ENCODE measurements at places on chromosomes 4 and X.

- DNase-seq: no peak
Observed at GRCh38 chr4:171534391-171534790, 278.8 kb upstream of the GALNTL6 start.

DNA sequence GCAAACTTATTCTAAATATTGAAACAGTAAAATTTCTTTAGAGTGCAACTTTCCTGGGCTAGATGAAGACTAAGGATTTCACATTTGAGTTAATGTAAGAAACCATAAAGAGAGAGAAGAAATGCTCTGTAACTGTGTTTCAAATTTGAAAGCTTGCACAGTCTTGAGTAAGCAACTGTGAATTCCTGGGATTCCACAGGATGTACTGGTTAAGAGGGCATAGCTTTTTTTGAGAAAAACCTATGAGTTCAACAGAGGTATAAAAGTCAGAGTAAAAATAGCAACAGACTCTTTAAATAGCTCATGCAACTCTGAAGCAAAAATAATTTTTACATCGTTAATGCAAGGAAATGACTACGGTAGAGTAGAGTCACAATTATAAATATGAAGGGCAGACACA lies 25.5 kb downstream of the ZNF330 start:
- no peak for DNase-seq

- no peak for DNase-seq
Observed at GRCh38 chrX:124764354-124764753, 418.0 kb downstream of the SH2D1A start.

DNA sequence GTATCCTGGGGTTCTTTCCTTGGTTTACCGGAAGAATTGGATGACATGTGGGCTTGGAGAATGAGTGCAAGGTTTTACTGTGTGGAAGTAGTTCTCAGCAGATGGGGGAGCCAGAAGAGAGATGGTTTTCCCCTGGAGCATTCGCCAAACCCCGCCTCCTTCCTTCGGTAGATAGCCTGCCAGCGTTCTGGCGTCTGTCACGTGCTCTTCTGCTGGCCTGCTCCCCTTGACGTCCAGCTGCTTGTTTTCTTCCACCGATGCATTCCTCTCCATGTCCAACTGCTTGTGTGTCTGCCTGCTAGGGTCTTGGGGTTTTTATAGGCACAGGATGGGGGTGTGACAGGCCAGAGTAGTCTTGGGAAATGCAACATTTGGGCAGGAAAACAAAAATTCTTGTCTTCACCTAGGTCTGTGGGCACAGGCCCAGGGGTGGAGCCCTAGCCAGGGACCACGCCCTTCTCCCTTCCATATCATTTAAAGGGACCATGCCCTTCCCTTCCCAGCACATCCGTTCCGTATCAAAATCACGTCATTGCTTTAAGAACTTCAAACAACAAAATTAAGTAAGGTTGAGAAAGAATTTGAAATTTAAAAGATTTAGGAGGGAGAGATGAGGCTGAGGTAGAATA lies 538.7 kb upstream of the SMIM31 start:
- no peak for DNase-seq

DNA sequence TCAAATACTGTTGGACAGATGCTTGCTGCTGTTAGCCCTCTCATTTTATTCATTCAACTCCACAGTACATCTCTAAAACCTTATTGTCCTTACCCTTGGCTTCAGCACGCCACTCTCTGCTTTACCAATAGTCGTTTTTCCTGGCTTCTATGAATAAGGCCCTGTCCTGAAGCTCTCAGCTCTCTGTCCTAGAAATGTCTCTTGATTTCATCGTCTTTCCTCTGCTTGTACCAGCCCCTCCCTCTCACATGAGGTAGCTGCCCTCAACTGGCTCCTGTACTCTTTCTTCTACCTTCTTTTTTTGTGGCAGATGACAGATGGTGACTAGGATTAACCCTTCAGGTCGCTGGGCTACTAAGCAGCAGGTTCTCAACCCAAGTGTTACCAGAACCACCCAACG lies 11.4 kb downstream of the ADGRA3 start:
- no peak for DNase-seq

- DNase-seq: no peak
Observed at GRCh38 chrX:3584415-3584996, 128.9 kb downstream of the PRKX start.

GRCh38 chr4:76965866-76966579 lies 16.5 kb downstream of the SEPTIN11 start:
- no peak for DNase-seq

GRCh38 chrX:18017411-18017810 lies 156.3 kb upstream of the RAI2 start:
- no peak for DNase-seq

- DNase-seq: no peak
Observed at GRCh38 chr4:128974136-128974581, 119.2 kb downstream of the SCLT1 start.

- DNase-seq: no peak
Observed at GRCh38 chr4:10353110-10353509, 104.1 kb downstream of the ZNF518B start.

DNA sequence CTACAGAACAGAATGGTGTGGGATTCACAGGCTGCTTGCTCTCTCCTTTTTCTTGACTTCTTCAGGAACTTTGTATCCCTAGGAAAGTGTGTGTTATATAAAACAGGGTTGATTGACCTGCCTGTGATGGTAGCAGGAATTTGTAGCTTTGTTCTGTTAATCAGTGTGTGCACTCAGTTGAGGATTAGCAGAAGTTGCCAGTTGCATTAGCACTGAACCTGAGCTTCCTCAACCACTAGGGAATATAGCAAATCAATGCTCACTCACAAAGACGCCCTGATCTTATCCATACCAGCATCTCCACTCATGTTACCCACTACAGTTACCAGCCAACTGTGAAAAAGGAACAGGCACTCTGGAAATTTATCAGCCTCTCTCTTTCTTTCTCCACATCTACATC lies 319.1 kb upstream of the EMCN start:
- no peak for DNase-seq

DNA sequence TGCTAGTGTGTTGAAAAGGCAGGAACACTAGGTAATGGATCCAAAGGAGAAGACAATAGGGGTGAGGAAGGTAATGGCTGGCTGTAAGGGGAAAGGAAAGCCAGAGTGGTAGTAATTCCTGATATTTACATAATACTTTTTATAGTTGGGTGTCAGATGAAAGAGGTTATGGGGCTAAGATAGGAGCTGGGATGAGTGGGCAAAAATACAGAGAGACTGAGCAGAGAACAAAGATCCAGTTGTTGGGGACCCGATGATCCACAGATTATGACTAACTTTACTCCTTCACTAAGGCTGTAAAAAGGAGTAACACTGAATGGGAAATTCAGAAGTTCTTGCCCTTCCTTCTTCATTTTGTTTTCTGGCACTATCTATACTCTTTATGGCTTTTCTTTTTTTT lies 138.2 kb downstream of the KLHL13 start:
- DNase-seq: no peak

GRCh38 chrX:31421441-31421840 lies 349.6 kb upstream of the FTHL17 start:
- no peak for DNase-seq

GRCh38 chr4:145545031-145545430 lies 63.4 kb downstream of the SMAD1 start:
- no peak for DNase-seq

DNA sequence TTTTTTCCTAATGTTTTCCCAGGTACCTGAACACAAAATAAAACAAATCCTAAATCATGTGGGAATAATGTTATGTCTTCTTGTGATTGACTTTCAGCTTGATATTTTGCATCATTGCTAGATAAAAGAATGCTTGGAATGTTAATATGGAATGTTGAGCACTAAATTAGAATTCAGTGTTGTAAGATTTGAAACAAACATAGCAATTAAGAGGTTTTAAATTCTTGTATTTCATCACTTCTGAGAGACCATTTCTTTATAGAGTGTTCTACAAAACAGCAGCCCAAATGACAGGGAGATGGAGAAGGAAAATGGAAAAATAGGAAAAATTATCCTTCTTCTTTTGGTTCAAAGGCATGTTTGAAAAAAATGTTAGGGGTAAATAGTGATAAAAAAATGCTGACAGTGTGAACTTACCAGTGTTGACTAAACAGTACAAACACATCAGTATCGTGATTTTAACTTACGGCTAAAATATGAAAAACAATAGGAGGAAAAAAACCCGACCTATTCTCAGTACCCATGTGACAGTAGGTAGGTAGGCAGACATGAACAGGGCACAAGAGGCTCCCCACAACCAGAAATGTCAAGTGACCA lies 102.6 kb upstream of the PDE5A start:
- no peak for DNase-seq

DNA sequence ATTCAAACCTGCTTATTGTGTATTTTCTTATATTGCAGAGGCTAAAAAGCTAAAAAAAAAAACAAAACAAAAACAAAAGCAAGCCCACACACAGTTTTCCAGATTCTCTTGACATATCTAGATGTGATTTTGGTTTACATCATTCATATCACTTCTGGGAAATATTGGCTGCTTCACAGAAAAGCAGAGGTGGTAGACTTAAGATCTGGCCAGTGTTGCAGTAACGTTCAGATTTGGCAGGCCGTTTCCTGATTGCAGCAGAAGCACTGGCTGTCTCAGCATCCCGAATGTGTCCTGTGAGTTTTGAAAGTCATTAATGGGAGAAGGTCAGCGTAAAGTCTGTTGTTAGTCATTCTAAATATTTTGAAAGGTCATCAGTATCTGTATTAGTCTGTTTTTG lies 2062.0 kb downstream of the ARAP2 start:
- DNase-seq: no peak

DNA sequence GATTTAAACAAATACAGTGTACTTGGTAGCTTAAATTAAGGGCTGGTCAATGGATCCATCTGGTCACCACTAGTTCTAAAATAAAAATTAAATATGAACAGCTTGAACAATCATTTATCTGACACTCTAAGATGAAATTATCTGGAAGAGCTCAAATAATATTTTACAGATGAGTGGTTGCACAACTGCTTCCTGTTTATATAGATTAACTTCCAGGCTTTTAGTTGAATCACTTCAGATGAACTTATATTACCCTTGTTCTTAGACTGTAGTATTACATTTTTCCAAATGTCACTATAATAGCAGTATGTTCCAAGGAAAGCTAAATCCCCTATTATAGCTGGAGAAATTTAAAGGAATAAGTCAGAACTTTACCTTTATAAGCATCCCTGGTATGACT lies 92.4 kb upstream of the SMIM10 start:
- DNase-seq: no peak

DNA sequence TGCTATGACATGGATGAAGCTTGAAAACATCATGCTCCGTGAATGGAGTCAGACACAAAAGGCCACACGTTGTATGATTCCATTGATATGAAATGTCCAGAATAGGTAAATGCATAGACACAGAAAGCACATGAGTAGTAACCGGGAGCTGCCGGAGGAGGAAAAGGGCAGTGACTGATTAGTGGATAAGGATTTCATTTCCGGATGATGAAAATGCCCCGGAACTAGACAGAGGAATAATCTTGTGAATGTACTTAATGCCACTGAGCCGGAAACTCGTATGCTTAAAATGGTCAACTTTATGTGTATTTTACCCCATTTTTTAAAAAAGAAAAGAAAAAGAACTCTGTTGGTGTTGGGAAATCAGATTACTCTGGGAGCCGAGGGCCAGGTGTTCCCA lies 112.7 kb upstream of the FAM9B start:
- no peak for DNase-seq

DNA sequence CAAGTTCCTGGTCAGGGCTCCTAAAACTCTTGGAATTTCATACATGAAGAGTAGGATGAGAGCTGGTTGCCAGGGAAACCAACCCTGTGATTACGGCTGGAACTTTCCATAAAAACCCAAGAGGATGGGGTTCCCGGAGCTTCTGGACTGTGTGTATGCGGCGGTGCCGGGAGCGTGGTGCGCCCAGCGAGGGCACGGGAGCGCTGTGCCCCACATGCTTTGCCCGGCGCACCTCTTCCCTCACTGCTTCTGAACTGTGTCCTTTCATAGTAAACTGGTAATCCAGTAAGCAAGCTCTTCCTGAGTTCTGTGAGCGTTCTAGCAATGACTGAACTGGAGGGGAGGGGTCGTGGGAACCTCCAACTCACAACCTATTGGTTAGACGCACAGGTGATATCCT lies 152.6 kb downstream of the AFAP1 start:
- DNase-seq: no peak

DNA sequence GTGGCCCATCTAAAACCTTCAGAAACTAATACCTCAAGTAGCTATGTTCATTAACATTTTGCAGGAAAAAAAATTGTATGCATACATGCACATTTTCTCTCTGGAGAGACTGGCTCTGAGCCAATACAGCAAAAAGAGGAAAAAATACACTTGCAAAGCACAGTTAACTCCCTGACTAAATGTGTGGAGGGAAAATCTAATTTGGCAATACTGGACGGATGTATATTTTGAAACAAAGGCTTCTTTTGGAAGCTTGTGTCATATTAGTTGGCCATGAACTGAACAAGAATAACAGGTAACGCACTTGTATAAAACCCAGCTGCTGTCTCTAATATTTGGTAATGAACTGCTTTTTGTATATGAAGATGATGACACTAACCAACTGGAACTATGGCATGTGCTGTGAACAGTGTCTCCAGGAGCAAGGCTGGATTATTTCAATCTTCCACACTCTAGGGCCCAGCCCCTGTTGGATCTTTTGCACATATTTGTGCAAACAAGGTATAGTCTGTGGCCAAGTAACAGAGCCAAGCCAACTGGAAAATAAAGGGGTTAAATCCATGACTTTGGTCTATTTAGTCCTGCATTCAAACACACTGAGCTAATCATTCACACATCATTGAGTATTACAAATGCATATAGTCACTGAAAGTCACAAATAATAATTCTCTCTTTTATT lies 67.9 kb upstream of the NRK start:
- DNase-seq: no peak

GRCh38 chrX:13761606-13762414 lies 27.3 kb downstream of the OFD1 start:
- DNase-seq: no peak

- DNase-seq: no peak
Observed at GRCh38 chr4:181863856-181864255, 379.3 kb upstream of the TENM3 start.

DNA sequence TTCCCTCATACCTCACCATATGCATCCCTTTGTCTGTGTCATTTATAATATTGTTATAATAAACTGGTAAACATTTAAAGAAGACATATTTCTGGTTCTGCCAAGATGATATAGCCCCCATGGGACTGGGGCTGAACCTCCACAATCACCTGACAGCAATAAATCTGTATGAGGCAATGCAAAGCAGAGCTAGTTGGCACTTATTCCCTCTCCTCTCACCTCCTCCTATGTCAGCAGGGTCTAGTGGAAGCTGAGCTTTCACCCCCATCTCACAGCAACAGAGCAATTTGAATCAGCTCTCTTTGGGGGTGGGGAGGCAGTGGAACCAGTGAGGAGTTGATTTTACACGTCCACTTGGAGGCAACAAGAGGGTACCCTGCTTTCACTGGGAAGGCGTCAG lies 206.9 kb downstream of the AR start:
- no peak for DNase-seq

- no peak for DNase-seq
Observed at GRCh38 chrX:143580266-143580665, 55.6 kb downstream of the SLITRK4 start.

- no peak for DNase-seq
Observed at GRCh38 chr4:107122736-107123135, 86.6 kb upstream of the DKK2 start.
